ENCODE measurements at places on chromosomes 5 and 9. TPM values are rescaled to one million over a fixed set of nuclear protein-coding genes. Genes with fewer than 3 reads are reported as not detected.

DNA sequence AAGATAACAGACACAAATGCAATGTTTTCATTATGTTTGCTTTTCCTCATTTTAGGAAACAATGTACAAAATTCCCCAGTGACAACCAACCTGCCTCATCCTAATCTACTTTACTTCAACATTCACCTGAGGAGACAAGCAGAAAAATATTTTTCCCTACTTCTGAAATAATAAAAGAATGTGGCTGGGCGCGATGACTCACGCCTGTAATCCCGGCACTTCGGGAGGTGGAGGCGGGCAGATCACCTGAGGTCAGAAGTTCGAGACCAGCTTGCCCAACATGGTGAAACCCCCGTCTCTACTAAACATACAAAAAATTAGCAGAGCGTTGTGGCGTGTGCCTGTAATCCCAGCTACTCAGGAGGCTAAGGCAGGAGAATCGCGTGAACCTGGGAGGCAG lies 36.9 kb downstream of the MYO10 start:
- DNase-seq = no peak

- DNase-seq = no peak
Measured at GRCh38 chr9:37030611-37030939, 3.5 kb downstream of the PAX5 start.

DNA sequence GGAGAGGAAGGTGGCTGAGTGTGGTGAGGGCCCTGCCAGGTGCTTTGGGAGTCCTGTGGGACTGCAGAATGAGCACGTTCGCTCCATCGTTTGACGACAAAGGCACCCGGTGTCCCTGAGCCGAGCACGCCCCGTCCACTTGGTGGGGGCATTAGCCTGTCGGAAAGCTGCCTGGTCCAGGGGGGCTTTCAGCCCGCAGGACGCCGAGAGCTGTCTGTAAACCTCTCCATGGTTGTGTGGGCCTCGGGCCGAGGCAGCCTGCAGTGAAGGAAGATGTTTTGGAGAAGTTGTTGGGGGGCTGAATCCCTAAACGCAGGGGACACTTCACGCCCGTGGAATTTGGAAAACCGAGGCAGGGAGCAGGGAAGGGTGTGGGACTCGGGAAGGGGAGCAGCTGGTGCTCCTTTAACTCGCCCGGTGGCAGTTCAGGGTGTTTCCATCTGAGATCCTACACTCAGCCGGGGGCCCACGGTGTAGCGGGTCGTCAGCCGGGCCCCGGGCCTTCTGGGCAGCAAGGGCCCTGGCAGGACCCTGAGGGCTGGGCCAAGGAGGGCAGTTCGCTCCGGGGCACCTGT lies 53.8 kb downstream of the MRPL36 start:
- no peak for DNase-seq

GRCh38 chr5:87164409-87164808 lies 103.3 kb upstream of the RASA1 start:
- no peak for DNase-seq

- DNase-seq = no peak
Measured at GRCh38 chr5:117220730-117221129, 646.1 kb upstream of the SEMA6A start.

DNA sequence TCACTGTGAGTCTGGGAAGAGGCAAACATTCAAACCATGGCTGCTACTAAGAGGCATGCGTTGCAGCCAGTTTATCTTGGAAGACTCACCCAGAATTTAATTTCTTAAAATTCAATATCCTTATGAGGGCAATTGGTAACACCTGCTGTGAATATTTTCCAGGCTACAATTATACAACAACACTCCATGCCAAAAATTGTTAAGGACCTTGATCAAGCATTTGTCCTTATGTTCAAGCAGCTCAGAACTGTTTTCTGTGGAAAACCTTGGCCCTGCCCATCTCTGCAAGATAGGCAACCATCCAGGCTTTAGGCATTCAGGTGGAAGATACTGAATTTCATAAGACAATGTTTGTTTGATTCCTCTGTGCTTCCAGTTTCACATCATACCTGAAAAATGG lies 327.8 kb downstream of the FBXL7 start:
- DNase-seq = no peak

- no peak for DNase-seq
Measured at GRCh38 chr9:126297661-126298060, 29.0 kb upstream of the MVB12B start.

DNA sequence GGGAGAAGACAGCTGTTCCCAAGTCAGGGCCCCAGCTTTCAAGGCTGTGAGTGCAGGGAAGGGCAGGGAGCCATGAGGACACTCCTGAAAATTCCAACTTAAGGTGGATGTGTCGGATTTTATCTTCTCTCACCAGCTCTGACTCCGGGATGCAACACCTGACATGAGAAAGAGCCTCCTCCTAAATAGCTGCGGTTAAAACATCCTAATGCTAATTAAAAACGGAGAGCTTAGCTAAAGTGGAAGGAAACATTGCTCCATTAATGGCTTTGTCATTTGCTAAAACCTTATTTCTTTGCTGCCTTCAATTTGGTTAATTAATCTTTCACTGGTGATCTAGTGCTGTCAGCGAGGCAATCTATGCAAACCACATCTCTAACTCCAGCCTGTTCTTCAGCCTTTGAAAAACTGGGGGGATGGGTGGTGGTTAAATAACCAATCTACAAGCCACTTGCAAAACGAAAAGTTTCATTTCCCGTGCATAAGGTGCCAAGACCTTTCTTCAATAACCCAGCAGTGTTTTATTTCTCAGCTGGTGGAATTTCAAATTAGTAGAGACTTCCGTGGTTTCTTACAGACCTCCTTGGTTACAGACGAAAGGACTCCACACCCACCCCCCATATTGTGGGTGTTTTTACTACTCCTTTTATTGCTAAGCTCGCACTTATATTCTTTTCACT lies 379.6 kb downstream of the MLLT3 start:
- DNase-seq = no peak

DNA sequence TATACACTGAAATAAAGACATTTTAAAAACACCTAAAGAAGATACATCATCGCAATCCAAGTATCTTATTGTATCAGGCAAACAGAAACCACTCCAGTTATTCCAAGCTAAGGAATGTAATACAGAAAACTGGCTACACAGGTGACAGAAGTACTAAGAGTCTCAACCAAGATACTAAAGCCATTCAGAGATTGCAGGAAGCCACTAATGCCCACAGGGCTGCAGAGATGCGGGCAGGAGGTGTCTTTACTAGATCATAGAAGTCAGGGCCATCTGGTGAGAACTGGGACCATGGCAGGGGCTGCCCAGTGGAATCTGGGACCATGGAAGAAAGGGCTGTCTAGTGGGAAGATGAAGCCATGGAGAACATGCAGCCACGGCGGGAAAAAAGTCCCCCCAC lies 365.6 kb downstream of the NDUFS4 start:
- DNase-seq = no peak

GRCh38 chr5:154721481-154722058 lies 33.6 kb upstream of the LARP1 start:
- no peak for DNase-seq

DNA sequence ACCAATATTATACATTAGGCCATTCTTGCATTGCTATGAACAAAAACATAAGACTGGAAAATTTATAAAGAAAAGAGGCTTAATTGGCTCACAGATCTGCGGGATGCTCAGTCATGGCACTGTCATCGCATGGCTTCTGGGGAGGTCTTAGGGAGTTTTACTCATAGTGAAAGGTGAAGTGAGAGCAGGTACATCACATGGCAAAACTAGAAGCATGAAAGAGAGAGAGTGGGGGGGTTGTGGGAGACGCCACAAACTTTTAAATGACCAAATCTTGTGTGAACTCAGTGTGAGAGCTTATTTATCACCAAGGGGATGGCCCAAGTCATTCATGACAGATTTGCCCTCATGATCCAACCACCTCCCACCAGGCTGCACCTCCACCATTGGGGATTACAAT lies 398.3 kb upstream of the EDIL3 start:
- DNase-seq = no peak

- no peak for DNase-seq
Measured at GRCh38 chr9:131876486-131876885, 136.6 kb upstream of the RAPGEF1 start.

GRCh38 chr5:101102506-101102905 lies 199.4 kb upstream of the ST8SIA4 start:
- DNase-seq = no peak

DNA sequence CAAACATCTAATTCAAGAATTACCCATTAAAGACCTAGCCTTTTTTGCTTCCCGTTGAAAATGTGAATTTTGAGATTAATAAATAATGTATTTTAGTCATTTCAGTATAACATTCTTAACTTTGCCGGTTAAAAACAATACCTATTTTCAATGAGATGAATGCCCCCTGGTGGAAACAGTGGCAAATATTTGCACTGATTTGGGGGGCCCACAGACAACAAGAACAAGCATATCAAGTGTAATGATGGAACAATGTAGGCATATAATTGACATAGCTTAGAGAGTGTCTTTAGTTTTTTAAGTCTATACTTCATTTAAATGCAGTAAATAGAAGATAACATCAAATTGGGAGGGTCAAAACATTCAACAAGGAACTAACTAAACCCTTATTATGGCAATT lies 111.9 kb downstream of the NTRK2 start:
- DNase-seq = no peak

GRCh38 chr9:78221425-78221824 lies 14.4 kb upstream of the CEP78 start:
- DNase-seq = no peak

GRCh38 chr9:133731876-133732638 lies 6.1 kb downstream of the SARDH start:
- no peak for DNase-seq

GRCh38 chr9:37370968-37371563 lies 51.4 kb upstream of the GRHPR start:
- DNase-seq = no peak

DNA sequence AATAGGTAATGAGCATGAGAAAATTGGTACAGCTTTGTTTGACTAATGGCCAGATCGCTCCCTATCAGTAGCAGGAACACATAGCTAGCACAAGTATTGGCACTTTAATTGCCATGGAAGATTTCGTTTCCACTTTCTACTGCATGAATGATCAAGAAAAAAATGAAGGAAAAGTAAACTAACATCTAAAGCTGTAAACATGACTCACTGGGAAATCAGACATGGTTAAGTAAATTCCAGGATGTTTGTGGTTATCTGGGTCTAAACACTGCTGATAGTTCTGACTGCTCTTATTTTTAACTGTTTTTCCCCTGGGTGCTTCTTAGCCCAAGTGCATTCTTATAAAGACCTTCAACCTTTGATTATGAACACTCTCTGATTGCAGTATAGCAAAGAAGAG lies 388.9 kb downstream of the NR2F1-AS1 start:
- no peak for DNase-seq

DNA sequence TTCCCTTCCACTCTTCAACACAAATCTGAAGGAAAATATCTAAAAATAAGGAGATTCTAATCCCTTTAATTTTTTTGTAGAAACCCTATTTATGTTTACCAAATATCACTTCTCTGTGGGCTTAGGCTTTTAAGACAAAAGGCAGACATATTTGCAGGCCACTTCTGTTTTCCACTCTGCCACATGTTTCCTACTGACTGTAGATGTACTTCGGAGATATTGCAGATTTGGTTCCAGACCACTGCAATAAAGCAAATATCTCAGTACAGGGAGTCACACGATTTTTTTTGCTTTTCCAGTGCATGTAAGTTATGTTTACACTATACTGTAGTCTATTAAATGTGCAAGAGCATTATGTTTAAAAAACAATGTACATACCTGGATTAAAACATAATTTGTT lies 219.0 kb downstream of the SREK1 start:
- DNase-seq = no peak

GRCh38 chr5:158816011-158816696 lies 283.6 kb downstream of the EBF1 start:
- no peak for DNase-seq

The RORB gene
- total RNA-seq = 0.74 TPM

The SPATA31A3 gene
- not detected for total RNA-seq

The SPINK7 gene
- not detected for total RNA-seq

The SYNPO gene
- total RNA-seq = 6.8 TPM

The CDKN2B-AS1 gene
- total RNA-seq = 2.2 TPM

The PCDHGB3 gene
- 7.3 TPM for total RNA-seq

The DBH gene
- total RNA-seq = 0.79 TPM

Data from urinary bladder (tissue), 4 donors.